Activated T-cell treated with anti-CD3 and anti-CD28 coated beads, Interleukin-2, amount 50 U/mL, for 24 hours (primary cell): ENCODE measurements at places on chromosomes 3 and 15.

- no peak for DNase-seq
These were observed 496.9 kb downstream of the CADM2 start for GRCh38 chr3:85455561-85456200.

DNA sequence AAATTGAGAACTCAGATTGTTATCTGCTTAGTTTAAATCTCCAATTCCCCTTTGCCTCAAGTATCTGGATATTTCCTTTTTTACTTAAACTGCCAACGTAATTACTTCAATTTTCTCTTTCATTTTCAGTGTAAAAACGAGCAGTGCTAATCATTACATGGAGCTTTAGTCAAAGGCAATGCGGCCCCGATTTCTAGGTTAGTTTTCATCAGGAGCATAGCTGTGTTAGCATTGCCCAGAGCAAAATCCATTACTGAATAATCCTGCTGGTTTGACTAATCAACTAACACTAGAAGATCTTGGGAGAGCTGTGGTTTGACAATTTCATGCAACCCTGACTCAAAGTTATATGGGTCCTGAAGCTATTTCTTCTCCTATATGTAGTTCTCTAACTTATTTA, 46.2 kb downstream of the ZPLD1 start:
- no peak for DNase-seq

- DNase-seq, result no peak
These were observed 44.5 kb downstream of the NKIRAS1 start for GRCh38 chr3:23872330-23872729.

DNA sequence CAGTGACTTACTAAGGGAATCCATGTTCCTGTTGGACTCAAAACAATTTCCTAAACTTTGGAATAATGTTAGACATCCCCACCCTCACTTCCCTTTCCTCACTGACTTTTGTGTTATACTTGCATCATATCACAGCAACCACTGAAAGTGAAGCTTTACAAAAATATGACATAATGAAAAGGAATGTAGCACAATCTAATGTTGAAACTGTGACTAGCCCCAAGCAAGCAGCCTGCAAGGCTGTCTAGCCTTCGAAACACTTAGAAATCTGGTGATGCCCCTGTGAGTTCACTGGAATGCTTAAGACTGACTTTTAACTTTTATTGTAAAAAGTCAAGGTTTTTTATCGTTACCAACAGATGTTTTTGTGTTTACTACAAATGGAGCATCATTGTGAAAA, 203.7 kb upstream of the ZNF385D start:
- no peak for DNase-seq
